ENCODE measurements at places on chromosomes 2 and 18.

DNA sequence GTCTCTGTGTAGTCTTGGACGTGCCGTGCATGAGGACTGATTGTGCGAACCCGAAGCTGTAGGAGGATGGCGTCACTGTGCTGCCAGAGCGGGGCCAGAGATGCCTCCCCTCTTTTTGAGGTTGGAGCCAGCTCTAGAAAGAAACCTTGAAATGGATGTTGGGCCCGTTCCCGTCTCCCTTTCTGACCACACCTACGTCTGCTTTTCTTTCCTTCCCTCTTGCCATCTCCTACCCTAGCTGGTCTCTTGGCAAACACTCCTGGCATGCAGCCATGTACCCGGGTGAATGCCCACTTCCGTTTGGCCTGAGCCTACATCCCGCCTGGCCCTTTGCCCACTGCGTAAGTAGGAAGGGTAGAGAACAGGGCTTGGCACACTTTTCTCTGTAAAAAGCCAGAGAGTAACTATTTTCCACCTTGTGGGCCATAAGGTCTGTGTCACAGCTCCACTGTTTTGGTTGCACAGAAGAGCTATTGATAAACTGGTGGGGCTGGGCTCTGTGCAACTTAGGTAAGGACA is 37.4 kb downstream of the SH3BP4 start:
- peak; percentile 83 for ATAC-seq

- ATAC-seq = no peak
Observed at GRCh38 chr2:43842866-43843226, 4.1 kb downstream of the ABCG8 start.

DNA sequence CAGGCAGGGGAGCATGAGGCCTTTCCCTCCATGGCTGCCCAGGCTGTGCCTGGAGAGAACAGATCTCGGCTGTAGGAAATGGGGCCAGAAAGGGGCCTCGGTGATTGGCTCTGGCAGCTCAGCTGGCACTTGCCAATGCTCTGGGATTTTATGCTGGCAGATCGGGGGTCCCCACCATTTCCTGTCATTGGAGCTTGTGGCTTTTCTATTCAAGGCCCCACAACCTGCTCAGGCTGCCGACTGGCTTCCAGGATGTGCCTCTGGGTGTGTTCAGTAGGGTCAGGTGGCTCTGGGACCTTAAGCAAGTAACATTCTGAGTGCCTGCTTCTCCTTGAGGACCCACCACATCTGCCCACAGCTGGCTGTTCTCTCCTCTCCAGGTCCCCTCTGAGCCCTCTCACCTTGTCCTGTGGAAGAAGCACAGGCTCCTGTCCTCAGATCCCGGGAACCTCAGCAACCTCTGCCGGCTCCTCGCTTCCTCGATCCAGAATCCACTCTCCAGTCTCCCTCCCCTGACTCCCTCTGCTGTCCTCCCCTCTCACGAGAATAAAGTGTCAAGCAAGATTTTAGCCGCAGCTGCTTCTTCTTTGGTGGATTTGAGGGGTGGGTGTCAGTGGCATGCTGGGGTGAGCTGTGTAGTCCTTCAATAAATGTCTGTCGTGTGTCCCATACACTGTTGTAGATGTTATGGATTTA is 4.2 kb downstream of the GNLY start:
- ATAC-seq = no peak

DNA sequence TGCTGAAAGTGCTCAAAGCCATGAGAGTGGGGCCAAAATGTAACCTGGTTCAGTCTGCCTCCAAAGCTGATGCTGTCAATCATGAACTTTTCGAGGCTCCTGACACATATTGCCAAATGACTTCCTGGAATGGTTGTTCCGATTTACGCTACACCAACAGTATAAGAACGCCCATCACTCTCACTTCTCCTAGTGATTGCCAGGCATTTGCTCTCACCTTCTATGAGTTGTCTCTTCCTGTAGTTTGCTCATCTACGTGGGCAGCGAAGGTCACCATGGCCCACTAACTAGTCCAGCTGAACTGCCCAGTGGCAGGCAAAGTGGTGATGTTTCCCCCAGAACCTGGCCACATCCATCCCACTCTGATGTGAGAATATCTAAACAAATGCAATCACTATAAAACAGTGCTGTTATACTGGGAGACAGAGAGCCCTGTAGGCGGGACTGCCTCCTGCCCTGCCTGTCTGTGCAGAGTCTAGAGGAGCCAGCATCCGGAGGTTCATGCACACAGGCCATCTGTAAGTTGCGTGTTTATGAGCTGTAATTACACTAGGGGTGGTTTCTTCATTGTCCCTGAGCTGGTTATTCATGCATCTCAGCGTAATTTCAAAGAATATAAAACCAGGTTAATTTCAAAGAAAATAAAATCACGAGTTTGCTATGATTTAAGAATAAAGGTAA is 8.8 kb upstream of the CABLES1 start:
- ATAC-seq = no peak

DNA sequence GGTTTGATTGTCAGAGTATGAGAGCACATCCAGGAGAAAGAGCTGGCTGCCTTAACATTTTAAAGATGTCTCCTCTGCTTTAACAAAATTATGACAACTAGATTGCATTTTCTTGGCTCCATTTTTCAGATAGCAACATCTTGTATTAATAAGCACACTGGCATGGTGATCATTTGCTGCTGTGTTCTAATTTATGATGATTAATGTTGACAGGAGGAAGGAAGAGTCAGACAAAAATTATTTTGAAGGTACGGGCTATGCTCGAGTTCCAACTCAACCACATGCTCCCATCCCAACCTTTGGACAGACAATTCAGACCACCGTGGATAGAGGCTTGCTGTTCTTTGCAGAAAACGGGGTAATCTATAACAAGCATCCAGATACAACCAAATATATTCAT is 98.2 kb upstream of the TTC39C start:
- peak; percentile 83 for ATAC-seq

DNA sequence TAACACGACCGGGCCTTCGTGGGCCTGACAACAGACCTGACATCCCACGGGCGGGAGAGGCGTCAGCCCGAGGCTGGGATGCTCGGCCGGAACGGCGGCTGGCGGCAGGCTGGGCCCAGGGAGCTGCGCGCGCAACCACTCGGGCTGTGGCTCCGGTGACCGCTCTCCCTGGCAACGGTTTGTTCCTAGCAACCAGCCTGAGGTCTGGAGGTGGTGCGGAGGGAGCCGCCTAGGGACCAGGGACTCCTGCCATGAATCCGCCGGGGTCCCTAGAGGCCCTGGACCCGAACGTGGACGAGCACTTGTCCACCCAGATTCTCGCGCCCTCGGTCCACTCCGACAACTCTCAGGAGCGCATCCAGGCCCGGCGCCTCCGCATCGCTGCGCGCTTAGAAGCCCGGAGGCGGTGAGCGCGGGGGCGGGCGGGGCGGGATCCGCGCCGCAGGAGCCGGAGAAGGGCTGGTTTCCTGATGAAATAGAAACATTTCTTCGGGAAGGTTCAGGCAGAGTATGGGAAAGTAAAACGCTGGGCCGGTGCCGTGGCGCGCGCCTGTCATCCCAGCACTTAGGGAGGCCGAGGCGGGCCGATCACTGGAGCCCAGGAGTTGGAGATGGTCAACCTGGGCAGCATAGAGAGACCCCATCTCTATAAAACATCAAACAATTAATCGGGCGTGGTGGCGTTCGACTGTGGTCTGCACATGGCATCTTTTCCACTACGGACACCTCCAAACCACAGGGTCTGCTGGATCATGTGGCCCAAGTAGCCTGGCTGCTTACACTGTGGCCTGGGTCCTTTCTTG is at the start of gene DRC1:
DRC1 (plus strand) TSS at position 182 of the 803 bp plus-strand sequence; CDS start at position 252, 70 bp downstream.
- peak; percentile 93 for ATAC-seq

DNA sequence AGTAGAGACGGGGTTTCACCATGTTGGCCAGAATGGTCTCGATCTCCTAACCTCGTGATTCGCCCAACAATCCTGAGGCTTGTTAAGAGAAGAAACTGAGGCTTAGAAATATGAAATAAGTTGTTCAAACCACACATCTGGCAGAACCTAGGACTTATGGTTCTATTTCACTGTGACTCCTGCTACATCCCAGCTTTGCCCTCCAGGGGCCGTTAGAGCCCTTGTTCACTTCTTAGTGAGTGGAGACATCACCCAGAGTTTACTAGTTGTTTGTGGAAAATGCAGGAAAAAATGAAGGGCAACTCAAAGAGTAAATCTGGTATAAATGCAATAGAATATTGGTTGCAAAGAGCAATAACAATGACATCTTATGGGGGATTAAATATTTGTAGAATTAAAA is 43.9 kb downstream of the MARCHF4 start:
- ATAC-seq = peak; percentile 67

DNA sequence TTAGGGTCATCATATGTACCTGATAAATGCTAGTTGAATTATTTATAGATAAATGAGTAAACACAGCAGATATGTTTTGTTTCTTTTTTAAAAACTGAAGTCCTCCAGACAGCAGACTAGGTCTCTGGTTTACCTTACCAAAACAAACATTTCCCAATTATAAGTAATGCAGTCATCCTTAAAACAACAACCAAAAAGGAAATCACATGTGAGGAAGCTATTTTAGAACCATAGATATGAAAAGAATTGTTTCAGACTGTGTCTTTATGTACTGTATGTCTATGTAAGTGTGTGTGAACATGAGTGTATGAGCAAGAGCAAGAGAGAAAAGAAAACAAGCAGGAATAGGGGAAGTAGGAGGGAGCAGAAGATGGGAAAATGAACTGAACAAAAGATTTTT is 441.0 kb downstream of the CPS1 start:
- ATAC-seq = no peak

GRCh38 chr2:161384864-161385263 is 31.2 kb upstream of the TBR1 start:
- no peak for ATAC-seq

DNA sequence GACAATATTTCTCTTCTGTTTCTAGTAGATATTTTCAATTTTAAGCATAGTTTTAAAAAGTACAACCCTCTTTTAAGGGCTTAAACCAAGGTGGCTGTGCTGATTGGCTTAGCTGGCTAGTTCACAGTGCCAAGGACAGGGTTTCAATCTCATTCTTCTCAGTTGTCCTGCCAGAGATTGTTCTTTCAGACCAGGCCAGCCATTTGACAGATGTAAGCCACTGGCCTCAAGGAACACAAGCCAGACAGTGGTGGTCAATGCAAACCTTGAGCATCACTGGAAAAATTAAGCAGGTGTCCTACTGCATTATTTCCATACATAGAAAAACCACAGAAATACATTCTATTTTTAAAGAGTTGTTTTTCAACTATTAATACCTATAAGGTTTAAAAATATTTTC is 5.9 kb downstream of the RNF103 start:
- no peak for ATAC-seq

DNA sequence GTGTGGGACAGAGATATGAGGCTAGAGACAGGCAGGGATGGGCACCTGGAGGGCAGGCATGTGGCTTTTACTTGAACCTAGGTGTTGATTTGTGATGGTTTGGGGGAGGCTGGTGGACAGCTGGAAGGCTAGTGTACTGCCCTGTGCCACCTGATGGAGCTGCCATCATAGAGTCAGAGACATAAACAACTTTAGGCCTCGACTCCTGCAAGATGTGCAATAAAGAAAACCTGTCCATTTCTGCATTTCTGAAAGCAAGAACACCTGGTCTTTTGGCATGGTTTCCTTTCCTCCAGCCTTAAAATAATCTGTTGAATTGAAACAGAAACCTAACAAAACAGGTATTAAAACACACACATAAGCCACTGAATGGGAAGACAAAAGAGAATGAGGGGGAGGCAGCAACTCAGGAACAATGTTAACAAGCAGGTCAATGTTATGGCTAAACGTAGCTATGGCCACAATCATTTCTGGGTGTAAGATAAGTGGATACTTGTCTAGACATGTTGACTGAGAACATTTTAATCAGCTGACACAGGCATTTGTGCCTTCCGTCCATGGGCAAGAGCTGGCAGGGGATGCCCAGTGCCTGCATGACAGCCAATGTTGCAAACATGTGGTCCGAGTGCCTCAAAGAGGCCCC is 87.8 kb downstream of the KCTD1 start:
- no peak for ATAC-seq

- no peak for ATAC-seq
Observed at GRCh38 chr2:16191431-16192200, 251.3 kb downstream of the MYCN start.

- ATAC-seq = peak; percentile 88
Observed at GRCh38 chr2:201157694-201158093, 25.2 kb upstream of the CASP10 start.

DNA sequence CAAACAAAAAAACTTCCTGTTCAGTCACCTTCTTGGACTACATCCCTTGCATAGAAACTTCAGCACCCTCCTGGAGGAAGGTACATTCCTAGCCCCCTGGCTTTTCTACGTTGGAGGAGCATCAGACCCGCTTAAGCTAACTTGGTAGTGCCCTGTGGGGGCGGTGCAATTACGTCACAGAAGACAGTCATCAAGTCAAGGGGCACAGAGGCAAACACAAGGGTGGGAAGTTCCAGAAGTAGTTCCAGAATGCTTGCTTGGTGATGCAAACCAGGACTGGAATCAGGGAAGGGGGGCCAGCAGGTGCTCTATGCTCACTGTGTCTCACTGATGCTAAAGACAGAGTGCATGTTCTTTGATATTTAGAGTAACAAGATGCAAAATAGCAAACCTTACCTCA is 15.2 kb upstream of the AGFG1 start:
- ATAC-seq = no peak

- no peak for ATAC-seq
Observed at GRCh38 chr2:45005261-45006002, 3.8 kb downstream of the SIX2 start.

DNA sequence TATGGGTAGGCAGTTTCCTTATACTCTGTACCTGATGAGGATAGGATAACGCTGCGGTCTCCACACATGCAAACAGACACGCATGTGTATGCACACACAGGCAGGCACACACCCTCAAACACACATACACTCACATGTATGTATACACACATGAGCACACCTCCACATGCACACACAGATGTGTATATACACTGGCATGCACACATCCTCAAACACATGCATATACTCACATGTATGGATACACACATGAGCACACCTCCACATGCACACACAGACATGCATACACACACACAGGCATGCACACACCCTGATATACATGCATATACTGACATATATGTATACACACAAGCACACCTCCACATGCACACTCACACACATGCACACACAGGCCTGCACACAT is 267.8 kb upstream of the HDAC4 start:
- no peak for ATAC-seq

DNA sequence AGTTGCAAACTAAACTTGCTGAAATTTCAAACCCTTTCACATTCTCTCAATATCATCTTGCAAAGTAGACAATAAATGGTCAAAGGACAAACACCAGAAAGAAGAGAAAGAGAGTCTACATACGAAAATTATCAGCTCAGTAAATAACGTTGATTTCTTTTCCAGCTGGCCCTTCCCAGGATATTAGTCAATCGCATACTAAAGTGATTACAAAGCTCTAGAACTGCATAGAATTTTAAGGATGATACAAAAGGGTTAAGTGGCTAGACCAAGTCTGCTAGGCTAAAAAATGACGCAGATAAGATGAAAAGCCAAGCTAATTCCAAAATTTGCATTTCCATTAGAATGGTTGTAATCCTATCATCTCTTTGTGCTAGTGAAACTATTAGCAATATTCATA is 405.7 kb downstream of the FBXO15 start:
- no peak for ATAC-seq
